ENCODE measurements at places on chromosomes 6 and 20.

GRCh38 chr6:15265787-15266186 is 19.9 kb downstream of the JARID2 start:
- no peak for DNase-seq

- DNase-seq: no peak
Observed at GRCh38 chr20:35600176-35600992, 15.2 kb upstream of the SPAG4 start.

DNA sequence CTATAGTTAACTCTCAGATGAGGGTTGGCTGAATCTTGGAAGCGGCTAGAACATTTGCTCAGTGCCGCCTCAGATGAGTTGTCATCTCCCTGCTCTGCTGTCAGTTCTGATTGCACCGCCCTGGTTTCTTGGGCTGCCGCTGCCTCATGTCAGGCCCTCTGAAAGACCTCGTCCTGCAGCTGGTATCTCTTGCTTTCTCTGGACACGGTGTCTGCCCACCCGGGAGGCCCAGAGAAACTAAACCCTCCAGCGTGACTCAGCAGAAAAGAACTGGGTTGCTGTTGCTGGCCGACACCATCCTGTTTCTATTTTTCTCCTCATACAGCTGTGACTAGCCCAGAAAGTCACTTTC is 355.4 kb downstream of the CD83 start:
- peak; percentile 62 for DNase-seq

DNA sequence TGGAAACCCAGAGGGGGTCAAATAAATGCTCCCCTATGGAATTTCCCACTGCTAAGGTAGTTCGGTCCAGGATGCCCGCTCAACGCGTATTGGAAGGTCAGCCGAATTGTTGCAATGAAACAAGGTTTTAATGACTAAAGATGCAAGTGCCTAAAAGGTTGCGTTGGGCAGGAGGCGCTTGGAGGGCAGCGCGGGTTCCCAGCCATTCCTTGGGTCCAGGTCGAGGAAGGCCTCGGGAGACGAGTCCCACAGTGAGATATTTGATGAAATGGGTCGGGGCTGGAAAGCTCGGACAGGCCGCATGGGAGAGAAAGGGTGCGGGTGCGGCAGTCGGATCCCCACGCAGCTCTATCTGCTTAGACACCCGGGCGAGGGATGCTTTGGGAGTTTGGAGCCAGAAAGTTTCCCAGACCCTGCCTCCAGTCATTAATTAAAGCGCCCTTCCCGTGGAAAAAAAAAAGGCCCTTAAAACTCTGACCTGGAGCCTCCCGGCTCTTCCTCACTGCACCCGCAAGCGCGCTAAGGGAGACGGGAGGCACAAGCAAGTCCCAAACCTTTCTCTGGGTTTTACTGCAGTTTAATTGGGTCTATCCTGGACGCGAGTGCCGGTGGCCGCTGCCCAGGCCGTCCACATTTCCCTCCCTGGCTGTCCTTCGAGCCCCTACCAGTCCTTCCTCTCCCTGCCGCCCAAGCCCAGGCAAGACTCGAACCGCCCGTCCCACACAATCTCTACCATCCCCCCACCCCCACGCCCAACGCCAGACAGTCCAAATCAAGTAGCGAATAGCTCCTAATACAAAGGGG is 24.2 kb downstream of the TFAP2A start:
- no peak for DNase-seq

DNA sequence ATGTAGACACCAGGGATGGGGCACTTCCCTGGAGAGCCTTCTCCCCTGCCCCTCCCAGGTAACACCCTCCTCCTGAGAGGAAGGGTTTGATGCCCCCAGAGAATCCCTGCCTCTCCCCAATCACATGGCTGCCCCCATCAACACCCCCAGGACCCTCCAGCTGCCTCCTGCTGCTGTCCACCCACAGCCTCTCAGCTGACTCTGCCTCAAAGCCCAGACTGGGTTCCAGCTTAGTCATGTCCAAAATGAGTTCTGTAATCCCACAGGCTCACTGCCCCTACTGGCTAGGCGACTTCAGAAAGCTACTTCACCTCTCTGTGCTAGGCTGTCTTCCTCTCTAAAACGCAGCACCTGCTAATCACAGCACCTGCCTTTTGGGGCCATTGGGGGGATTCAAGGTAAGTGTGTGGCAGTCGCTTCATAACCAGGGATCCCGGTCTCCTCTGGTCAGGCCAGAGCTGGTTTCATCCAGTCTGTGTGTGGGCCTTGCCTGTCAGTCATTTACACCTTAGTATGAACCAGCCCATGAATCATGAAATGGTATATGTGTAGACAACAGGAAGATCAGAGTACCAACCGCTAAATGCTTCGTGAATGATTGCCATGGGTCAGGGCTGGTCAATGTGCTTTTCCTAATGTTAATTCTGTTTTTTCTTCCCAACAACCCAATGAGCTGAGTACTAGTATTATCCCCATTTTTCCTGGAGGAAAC is 40.4 kb downstream of the TFEB start:
- peak; percentile 42 for DNase-seq

GRCh38 chr6:5204376-5204775 is 56.4 kb downstream of the LYRM4 start:
- no peak for DNase-seq

GRCh38 chr6:143376861-143377260 is 73.6 kb downstream of the ADAT2 start:
- DNase-seq: peak; percentile 59

GRCh38 chr6:147559006-147559405 is 50.5 kb downstream of the SAMD5 start:
- peak; percentile 80 for DNase-seq

DNA sequence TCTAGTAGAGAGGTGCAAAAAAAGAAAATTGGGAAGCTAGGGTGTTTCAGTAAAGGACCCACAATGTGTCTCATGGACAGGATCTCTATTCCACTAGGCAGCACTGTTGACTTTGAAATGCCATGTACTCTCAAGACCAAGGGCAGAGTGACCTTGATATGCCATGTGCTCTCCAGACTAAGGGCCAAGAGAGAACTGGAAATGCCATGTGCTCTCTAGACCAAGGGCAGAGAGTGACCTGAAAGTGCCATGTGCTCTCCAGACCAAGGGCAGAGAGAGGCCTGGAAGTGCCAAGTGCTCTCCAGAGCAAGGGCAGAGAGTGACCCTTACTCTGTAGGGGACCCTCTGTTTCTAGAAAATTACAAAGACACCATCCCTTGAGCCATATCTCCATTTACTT is 49.3 kb upstream of the HTR1B start:
- DNase-seq: no peak

- DNase-seq: peak; percentile 100
Observed at GRCh38 chr6:16947375-16948015, 154.4 kb upstream of the STMND1 start.

- no peak for DNase-seq
Observed at GRCh38 chr20:24109008-24109407, 120.4 kb upstream of the GGTLC1 start.

DNA sequence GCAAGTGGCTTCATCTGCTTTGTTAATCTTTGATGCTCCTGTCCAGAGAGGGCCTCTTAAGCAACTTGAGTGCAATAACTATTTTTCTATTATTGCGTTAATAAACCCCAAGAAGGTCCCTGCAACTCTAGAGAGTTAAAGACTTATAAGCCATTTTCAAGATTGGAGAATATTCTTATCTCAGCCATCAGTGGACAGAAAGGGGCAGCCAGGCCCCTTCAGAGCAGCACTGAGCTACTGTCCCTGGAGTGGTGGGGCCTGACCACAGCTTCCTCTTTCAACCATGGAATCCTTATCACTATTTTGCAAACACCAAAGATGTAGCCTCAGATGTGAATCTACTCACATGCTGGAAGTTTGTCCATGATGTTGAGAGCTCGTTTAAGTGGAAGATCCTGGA is 2.8 kb upstream of the MAS1L start:
- no peak for DNase-seq

DNA sequence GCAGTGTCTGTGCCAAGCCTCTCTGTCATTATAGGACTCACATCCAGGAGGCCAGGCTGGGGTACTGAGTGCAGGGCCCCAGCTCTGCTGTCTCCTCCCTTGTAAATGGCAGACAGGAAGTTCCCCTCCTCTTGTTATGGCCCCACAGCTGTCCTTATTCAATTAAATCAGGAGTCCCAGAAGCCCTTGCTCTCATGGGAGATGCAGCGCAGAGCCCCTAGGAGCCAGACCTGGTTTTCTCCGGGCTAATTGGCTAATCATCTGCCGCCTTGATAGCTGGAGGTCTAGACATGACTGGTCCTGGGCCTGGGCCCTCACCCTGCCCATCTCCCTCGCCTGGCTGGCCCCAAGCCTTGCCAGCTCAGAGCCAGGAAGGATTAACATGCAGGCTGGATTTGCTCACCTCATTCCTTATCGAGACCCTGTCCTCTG is 172.0 kb downstream of the VEGFA start:
- DNase-seq: no peak

DNA sequence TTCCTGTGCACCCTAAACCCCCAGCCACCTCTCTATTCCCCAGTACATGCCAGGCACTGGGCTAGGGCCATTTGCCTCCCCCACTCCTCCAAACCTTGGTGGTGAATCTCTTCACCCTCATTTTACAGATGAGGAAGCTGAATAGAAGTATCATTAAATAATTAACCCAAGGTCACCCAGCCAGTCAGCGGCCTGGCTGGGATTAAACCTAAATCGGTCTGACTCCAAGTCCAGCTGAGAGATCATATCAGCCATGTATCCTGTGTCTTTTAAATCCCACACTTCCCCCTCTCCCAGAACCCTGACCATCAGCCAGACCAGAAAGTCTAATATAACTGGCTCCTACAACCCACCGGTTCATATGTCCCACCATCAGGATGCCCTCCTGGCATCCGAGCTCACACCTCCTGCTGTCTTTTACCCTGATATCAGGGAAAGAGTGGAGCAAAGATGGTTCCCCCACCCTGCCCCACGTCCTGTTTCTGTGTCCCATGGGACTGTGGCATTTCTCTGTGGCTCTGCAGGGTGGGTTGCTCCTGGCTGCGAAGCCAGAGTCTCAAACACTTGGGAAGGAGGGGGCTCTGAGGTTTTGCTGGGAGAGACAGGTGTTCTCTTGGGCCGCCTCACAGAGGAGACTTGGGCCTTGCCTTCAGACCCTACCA is 145.3 kb downstream of the VEGFA start:
- no peak for DNase-seq

- DNase-seq: no peak
Observed at GRCh38 chr6:54107470-54108090, 3.7 kb upstream of the MLIP start.

GRCh38 chr6:13248584-13248985 is 79.8 kb downstream of the TBC1D7 start:
- no peak for DNase-seq

- DNase-seq: no peak
Observed at GRCh38 chr20:51429696-51430095, 112.8 kb downstream of the NFATC2 start.

DNA sequence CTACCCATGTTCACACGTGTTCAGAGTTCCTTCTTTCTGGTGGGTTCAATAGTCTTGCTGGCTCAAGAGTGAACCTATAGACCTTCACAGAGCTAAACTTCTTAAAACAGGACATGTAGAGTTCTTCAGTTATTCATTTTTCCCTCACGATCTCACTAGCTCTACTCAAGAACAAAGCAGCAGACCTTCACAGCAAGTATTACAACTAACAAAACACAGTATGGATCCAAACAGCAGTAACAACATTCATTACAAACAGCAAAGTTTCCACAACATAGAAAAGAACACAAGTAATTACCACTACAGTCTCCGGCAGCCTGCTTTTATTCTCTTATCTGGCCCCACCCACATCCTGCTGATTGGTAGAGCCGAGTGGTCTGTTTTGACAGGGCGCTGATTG is 39.5 kb upstream of the MCUR1 start:
- no peak for DNase-seq

GRCh38 chr6:34343806-34344205 is 48.7 kb downstream of the NUDT3 start:
- DNase-seq: no peak

DNA sequence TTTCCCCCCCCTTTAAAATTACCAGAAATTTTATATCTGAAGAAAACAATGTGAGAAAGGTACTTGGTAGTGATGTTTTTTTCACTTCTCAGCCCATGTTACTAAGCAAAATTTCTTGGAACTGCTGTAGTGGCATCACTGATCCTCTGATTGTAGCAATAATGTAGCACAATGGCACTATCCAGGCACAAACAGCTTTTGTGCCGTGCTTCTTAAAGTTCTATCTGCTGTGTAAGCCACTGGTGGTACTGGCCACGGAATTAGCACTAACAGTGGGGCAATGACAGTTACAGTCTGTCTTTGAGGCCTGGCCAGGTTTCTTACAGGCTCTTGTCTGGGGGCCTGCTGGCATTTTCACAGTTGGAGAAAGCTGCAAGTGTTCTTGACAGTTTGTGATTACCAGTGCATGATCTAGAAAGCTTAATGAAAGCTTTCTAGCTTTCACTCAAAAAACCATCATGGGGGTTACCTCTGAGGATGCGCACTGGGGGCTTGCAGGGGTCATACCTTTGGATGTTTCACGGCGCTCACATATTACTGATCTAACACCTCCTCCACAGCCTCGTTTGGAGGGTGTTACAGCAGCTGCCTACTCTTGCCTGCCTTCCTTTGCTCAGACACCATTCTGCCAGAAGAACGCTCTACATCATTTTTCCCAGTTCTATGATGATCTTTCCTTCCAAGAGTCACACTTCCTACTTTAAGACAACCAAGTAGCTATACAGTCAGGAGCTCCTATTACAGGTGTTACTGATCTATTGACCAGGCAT is 58.4 kb upstream of the ARMH2 start:
- DNase-seq: no peak

- no peak for DNase-seq
Observed at GRCh38 chr20:44117296-44118184, 69.4 kb downstream of the JPH2 start.

DNA sequence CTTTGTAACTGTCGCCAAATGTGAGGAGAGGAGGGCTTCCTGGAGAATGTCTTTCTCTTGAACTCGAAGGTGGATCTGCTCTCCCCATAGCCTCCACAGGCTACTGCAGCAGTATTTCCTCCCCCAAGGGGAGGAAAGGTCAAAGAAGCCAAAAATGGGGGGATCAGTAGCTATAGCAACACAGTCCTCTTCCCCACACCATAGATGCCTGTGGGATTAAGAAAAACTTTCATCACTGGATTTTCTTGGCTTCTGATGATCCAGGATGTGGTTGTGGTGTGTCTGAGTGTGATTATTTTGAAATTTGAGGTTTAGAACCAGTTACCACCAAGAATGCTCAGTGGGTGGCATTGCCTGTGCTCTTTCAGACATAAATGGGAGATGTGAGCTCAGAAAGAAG is 140.1 kb upstream of the SPACA1 start:
- peak; percentile 66 for DNase-seq

Measured in EH (cell line).